ENCODE measurements at places on chromosomes 12 and 14.

DNA sequence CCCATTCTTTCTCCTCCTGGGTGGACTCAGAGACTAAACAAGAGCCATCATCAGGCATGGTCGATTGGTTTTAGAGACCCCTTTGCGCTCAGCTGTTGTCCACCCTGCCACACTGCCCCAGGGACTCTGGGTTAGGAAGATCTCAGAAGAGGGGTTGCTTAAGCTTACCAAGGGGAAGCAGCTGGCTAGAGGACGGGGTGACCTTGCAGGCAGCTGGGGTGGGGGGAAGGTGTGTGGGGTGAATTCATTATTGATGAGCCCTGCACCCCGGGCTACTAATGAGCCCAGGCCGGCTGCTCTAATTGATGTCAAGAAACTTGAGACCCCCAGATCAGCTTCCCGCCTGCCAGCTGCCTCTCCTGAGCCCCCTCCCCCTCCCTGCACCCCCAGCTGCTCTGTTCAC, 8.7 kb upstream of the ZNF385A start:
- no peak for DNase-seq

DNA sequence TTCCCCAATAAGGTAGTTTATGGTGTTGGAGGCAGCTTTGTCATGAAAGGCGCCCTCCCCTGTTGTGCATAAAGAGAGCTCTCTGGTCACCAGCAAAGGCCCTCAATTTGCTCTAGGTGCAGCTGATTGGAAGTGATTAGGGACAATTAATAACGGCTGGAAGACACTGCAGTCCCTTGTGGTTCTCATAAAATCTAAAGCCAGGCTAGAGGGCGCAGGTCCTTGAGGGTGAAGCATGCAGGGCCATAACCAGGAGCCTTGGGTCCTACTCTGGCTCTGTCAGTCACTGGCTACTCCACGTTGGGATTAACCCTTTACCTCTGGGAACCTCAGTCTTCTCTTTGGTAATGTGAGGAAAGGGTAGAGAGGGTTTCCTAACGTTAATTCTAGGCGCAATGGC, 1.9 kb downstream of the DAAM1 start:
- peak; percentile 26 for DNase-seq

- DNase-seq = peak; percentile 98
These were observed 105.9 kb downstream of the ETV6 start for GRCh38 chr12:11755302-11755930.

DNA sequence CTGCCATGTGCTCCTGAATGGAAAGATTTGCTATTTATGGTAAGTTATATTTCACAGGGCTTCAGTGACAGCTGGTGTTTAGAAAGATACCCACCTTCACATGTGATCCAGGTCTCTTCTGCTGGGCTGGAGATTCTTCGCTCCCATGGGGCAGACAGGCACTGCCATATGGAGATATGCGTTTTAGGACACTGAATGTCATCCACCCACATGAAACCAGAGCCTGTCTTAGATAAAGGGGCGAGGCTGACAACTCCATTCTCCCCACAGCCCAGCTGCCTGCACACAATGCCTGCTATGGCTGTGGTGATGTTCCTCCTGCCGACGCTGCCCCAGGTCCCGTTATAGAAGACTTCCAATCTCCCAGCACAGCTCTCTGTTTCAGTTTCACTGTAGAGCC, 69.4 kb downstream of the ACSM4 start:
- no peak for DNase-seq

- no peak for DNase-seq
These were observed 137.3 kb downstream of the TTC7B start for GRCh38 chr14:90678846-90679362.

DNA sequence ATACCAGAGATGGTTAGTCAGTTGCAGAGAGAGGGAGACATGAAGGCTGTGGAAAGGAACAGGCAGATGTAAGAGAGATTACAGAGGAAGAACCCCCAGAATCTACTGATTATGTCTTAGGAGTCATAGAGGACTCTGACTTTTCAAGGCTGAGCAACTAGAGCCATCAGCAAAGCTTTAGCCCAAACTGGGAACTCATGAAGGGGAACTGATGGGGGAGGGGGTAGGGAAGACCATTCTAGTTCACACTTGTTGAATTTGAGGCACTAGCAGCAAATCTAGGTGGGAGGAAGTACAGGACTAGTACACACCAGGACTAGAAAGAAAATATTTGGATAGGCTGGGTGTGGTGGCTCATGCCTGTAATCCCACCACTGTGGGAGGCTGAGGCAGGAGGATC, 10.1 kb downstream of the LGALS3 start:
- no peak for DNase-seq

- no peak for DNase-seq
These were observed 49.2 kb downstream of the BRMS1L start for GRCh38 chr14:35875296-35875695.

GRCh38 chr14:80924365-80925103, 17.0 kb downstream of the CEP128 start:
- no peak for DNase-seq
